Nucleus accumbens (tissue), 56 donors: ENCODE measurements at places on chromosomes 2 and 18.

DNA sequence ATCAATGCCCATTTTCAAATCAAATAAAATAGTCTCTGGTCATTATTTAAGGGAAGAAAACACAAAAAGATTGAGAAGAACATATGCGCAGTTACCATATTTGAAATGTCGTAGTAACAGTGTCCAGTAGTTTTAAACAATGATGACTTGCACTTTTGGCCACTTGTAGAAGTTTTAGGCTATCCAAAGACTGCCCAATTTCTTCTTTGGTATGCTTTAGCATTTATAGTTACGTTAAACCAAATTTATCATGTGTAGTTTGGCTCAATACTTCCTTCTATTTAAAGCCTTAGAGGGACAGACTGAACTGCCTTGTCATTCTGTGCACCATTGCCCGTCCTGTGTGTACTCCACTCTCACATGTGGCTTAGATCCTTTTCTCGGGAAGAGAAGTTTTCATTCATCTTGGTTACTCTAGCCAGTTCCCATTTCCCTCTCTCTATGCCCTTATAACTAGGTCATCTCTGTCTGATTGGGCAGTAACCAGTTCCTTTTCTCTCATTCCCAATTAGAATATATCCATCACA, 84.8 kb upstream of the TTN start:
- DNase-seq, result no peak

DNA sequence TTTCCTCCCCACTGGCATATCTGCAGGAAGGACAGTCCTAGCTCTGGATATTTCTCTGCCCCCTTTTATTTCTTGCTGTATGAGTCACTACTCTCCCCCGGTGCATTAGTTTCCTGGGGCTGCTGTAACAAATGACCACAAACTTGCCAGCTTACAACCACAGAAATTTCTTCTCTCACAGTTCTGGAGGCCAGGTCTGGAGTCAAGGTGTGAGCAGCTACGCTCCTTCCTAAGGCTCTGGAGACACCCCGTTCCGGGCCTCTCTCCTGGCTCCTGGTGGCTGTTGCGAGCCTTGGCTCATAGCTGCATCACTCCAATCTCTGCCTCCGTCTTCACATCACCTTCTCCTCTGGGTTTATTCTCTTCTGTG, 34.1 kb downstream of the PTPRM start:
- DNase-seq, result no peak

DNA sequence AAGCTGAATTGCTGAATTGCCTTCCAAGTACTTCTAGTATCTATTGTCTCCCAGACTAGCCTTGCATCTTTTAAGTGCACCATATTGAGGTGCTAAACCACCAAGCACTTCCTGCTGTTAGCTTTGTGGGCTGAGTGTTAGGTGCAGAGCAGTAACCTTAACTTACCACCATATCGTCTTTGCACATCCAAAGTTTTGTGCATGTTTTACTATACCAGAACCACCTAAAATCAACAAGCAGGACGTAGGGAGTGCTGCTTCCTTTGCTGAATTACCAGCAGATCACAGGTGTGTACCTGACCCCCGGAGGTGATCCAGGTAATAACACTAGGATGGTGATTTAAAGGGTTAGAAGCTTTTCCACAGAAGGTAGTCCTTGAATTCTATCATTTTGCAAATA, 359.9 kb upstream of the HNRNPA3 start:
- DNase-seq, result no peak

DNA sequence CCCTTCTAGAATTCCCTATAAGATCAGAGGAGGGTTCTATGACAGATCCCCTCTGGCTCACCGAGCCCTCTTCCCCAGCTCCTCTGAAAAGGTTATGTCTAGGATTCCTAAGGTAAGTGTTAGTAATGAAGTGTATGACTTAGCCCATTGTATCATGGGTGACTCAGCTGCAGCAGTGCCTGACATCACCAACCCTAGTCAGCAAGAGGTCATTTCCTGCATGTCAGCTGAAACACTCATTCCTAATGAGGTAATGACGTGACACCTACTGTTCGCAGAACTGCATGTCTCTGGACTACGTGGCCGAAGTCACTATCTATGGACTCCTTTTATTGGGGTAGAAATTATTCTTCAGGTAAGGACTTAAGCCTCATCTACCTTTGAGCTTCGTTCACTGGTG, 196.1 kb upstream of the MYT1L start:
- no peak for DNase-seq

- no peak for DNase-seq
These were observed 69.9 kb downstream of the TRIP12 start for GRCh38 chr2:229851870-229852269.

DNA sequence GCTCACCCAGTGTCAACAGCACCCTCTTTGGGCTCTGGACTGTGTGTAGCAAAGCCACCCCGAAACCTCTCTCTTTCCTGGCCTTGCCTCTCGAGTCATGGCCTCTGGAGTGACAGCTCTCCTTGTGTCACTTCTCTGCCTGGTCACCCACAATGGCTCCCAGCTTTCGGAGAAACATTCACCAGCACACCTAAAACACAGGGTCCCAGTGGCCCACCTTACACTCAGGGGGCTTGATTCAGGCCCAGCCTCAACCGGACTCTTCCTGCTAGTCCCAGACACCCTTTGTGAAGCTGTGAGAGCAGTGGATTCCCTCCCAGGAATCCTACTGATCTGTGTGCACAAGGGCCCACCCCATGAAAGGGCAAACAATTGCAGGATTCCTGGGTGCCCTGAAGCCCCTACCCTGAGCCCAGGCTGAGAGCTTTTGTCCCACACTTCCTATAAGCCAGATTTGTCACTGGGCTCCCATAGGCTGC, 137.2 kb upstream of the HAAO start:
- DNase-seq, result no peak

DNA sequence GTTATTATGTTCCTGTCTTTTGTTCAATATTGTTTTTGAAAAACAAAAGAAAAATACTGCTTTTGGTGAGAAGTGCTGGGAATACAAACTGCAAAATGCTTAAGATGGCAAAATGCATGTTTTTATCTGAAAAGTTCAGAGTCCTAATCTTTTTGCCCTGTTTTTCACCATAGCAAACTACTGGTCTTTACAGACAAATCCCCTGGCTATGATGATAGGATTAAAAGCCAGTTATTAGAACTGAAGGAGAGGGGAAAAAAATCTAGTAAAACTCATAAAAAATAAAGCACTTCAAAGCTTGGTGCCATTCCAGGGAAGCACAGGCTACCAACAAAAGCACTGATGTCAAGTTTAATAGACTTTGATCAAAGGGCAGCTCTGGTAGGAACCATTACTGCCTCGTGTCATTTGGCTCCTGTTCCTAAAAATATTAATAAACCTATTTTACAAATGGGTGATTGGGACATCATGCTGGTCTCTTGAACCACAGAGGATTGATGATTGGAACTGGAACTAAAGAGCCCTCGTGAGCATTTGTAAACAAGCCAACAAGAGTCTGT, 194.7 kb downstream of the RAB3GAP1 start:
- DNase-seq, result no peak

DNA sequence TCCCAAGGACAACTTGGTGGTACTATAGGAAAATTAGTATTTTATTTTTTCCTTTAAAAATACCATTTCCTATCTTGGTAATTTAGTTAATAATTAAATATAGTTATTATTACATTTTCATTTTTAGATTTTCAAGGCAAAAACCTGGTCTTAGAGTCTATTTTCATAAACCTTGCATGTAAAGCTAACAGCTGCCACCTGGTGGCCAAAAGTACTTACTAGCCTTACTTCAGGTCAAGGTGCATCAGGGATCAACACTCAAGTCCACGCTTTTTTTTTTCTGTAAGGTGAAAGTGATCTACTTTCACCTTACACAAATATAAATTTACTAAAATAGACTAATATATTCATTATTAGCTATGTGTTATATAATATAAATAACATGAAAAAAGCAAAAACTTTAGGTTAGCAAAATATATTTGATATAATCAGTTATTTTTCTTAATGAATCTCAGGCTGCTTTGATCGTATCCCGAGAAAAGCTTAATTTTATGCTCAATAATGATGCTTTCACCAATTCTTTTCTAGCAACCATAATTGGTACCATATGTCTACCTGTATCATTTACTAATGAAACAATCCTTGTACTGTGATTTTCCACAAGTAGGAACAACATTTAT, 62.5 kb downstream of the RELCH start:
- DNase-seq, result no peak

DNA sequence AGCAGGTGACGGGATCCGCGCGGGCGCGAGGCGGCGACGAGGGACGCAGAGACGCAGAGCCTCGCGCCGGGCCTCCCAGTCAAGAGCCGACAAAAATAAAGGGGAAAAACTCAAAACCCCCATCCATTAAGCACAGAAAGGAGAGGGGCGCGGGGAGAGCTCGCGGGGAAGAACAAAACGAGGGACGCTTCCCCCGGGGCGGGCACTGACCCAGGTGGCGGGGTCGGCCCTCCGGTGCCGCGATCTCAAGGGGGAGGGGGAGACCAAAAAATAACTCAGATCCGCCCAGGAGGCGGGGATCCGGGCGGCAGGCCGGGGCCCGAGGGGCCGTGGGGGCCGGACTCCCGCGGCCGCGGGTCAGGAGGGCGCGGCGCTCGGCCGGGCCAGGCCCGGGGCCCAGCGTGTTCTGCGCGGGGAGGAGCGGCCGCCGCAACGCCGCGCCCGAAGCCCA, 597 bp downstream of the RNF103 start:
- no peak for DNase-seq

GRCh38 chr2:74553892-74554819, at the start of the genes DOK1 and LOXL3:
DOK1 (plus strand) TSS chr2:74554720; CDS start chr2:74554755, 35 bp downstream.
LOXL3 (minus strand) TSS chr2:74553942; CDS start chr2:74552634, 1,308 bp downstream.
- no peak for DNase-seq

GRCh38 chr2:44937688-44938240, 3.7 kb upstream of the SIX3 start:
- DNase-seq, result no peak

- DNase-seq, result no peak
These were observed 2.5 kb downstream of the SPEG start for GRCh38 chr2:219437141-219437540.

DNA sequence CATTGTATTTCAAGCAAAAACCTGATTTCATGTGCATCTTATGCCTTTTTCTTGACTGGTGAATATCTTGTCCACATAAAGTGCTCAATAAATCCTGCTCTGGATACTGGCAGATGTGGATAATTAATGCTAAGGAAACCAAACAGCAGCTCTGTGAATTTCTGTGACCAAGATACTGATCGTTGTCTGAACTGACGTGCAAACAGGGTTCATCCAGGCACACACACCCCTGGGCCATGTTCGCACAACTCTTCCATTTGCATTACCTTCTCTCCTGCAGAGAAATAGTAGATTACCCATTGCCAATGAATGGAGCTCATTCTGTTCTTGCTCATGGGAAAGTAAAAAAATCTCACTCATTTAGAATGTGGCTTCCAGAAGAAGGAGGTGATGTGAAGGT, 316.2 kb upstream of the TRIB2 start:
- no peak for DNase-seq

GRCh38 chr2:80971-81736, 34.8 kb upstream of the FAM110C start:
- DNase-seq, result no peak

GRCh38 chr2:138630164-138630563, 128.6 kb downstream of the SPOPL start:
- DNase-seq, result no peak

DNA sequence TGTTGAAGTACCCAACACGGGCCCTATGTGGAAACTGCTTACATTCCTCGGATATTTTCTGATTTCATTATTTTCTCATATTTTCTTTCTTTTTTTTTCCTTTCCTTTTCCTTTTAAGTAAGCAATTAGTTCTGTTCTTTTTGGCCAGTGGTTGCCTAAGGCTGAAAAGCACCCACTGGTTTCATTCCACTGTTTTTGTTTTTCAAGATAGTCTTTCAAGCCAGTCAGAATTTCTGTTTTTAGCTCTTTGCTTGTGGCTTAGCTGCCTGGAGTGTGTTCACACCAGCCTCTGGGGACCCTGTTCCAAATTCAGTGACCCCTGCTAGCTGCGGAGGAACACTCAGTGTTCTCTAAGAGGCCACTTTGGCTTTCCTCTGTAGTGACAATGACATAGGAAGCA, 73.6 kb downstream of the NRP2 start:
- DNase-seq, result no peak

DNA sequence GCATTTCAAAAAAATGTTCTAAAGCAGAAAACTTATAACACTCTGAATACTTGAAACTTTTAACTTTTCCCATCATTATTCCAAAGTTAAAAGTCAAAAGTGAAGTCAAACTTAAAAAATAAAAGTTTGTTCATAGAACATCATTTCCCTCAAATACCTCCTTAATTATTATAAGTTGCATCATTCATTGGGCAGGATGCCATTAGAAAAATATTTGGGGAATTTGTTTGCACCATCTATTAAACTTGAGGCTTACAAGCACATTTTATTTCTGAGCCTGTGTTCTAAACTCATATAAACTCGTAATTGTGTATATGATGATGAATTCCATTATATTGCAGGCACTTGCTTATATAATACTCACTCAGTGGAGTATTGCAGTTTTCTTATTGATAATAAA, 588.0 kb upstream of the NRXN1 start:
- DNase-seq, result no peak

GRCh38 chr2:163800951-163801381, 65.2 kb upstream of the FIGN start:
- no peak for DNase-seq

GRCh38 chr2:607709-608108, 69.5 kb downstream of the TMEM18 start:
- DNase-seq, result no peak

GRCh38 chr2:169272010-169272409, 90.3 kb downstream of the LRP2 start:
- no peak for DNase-seq

GRCh38 chr18:50776383-50776782, 43.4 kb downstream of the MRO start:
- DNase-seq, result no peak

GRCh38 chr2:236554629-236555282, 14.9 kb upstream of the ACKR3 start:
- no peak for DNase-seq

DNA sequence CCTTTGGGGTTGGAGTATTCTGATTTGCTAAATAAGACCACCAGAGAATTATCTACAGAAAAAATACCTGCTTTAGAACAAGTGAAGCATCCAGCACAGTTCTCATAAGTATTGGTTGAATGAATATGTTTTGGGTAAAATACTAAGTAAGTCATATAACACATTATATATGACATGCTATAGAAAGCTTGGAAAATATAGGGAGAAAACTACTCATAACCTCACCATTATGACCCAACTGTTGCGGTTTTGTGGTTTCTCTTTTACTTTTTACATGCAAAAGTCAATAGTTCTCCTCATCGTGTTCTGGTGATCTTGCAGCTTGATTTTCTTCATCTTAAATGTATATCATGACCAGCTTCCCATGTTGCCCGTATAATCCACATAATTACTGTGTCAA, 66.2 kb downstream of the DIPK1C start:
- no peak for DNase-seq

- DNase-seq, result no peak
These were observed 12.0 kb downstream of the UGP2 start for GRCh38 chr2:63853527-63854310.

DNA sequence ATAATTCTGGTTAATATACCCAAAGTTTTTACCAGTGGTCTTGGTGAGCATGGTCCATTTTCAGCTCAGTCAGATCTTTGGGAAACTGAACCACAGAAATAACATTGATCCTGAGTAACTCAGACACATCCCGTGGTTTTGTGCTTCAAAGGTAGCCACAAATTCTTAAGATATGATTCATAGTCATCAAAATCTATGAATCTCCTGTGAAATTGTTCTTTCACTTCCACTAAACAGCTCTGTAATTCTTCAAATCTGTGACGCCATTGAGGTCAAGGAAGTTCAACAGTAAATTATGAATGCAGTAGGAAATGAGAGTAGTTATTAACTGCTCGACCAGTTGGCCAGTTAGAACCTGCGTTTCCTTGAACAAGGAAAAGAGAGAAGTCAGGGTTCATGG, 147.3 kb downstream of the IRS1 start:
- DNase-seq, result no peak
